Activated naive CD4-positive, alpha-beta T cell (primary cell): ENCODE measurements at places on chromosomes 3 and 15.
A peak's percentile ranks its signal among the peaks of the same experiment; 100 is the strongest.

- DNase-seq, result no peak
Observed at GRCh38 chr3:151356794-151357462, 27.6 kb upstream of the P2RY13 start.

GRCh38 chr3:133531981-133532380 is 41.5 kb upstream of the CDV3 start:
- no peak for DNase-seq

DNA sequence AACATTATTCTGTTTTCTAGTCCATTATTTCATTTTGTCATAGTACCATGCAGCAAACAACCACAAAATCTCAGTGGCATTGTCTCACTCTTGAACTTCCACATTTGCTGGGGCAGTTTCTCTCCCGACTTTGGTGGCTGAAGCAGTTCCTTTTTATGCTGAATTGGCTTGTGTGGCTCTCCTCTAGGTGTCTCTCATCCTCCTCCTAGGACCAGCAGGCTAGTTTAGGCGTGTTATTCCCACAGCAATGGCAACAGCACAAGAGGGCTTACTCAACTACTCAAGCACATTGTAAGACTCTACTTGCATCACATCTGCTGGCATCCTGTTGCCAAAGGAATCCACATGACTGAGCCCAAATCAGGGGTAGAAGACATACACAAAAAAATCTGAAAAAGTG is 201.8 kb upstream of the KCNH8 start:
- DNase-seq, result no peak

GRCh38 chr3:160820022-160820421 is 64.0 kb downstream of the PPM1L start:
- DNase-seq, result no peak

DNA sequence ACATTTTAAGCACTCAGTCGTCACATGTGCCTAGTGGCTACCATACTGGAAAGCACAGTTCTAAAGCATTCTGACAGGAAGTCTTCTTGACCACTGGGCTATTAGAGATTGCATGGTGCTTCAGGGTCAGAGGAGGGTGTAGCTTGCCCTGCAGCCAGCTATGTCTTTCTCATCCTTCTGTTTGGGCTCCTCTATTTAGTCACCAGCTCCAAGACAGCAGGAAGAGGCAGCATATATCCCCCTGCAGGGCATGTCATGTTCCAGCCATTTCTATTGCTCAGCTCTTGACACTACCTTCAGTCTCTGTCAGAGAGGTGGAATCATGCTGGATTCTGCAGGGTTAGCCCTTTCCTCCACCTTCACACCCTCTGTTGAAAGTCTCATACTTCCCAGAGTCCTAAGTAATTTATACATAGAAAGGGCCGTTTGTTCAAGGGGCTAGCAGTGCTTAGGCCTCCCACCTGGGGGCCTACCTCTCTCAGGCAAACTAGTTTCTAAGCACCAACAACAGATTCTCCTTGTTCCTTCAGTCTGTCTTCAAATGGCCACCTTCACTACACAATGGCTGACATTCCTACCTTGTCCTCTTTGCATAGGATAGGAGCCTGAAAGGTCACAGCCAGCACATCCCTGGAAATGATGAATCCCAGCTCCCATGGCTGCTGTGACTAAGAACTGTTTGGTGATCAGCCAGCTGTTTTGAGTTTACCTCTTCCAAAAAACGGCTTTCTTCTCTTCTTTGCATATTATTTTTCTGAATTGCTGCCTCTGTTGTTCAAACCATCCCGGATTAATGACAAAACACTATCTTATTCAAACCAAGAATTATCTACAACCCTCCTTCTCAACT is 115.7 kb upstream of the BFSP2 start:
- DNase-seq, result no peak

DNA sequence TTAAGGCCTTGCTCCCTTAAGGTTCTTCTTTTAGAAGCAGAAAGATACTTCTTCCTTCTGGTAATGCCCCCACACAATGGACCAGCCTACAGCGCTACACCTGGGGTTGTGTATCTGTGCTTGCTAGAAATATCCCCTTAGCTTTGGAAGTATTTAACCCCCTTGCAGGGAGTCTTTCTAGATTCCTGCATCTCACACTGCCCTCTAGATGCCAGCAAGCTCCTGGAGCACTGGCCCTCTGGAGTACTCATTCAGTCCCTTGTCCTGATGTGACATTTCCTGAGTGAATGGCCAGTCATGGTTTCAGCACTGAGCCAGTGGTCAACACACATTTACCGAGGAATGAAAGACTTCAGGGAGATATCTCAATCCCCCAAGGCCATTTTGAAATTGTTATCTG is 30.4 kb upstream of the RBP2 start:
- DNase-seq, result no peak

DNA sequence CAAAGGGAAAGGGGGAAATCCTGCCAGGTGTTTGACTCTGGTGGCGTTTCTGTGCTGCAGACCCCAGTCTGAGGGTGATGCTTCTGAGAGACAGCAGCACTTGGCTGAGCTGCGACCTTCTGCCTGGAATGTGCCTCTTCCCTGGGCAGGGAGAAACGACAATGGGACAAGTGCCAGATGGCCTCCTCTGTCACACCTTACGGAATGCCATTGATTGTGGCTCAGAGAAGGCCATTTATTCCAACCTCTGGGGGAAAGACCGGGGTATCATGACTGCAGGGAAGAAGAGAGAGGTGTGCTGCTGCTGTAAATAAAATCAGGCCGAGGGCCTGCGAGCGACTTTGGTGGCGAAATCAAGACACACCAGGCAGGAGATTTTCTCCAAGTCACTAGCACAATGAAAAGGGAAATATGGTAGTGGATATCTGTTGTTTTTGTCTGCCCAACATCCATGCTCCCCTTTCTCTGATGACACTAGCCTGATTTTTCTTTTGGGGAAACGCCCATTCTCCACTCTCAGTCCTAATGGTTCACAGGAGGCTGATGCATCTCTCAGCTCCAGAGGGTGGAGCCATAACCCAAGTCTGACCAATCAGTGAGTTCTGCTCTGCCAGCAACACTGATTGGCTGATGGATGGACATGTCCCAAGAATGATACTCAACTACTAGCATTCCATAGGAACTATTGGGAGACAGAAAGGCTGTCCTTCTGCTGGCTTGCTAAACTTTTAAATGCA is 336.1 kb downstream of the FOXP1 start:
- DNase-seq, result no peak

DNA sequence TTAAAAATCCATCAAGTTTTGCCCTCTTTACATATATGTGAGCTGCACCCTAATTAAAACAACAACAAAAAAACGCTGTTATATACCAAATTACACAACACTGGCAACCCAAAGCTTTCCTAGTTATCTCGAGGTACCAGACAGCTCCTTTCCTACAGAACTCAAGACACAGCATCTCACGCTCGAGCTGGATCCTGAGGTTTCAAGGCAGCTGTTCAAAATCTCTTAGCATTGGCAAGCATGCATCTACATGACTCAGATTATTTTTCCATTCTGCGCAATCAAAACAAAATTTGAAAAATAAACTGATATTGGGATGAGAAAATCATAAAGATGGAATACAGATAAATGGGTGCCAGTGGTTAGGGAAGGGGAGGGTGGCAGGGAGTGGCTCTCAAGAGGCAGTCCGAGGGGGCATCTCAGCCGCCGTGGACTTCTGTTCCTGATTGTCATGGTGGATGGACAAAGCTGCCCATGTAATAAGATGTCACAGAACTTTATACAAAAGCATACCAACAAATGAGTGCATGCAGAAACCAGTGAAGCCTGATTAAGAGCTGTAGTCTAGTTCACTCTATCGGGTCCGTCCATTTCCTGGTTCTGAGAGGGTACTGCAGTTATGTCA is 91.5 kb downstream of the ADAMTS17 start:
- no peak for DNase-seq

DNA sequence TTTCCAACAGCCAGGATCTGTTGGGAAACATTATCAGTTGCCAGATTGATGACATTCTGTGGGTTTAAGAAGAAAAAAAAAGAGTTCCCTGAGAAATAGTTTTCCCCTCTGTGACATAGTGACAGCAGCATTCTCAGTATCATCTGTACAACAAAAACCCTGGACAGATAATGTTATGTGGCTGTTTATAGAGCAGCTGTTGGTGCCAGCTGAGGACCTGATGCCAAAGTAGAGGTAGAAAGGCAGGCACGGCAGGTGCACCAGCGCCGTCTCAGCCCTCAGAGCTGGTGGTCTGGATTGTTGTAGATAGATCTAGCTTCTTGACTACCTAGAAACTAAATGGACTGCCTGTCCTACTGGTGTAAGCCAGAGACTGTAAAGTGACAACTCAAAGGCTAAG is 56.2 kb upstream of the FILIP1L start:
- no peak for DNase-seq

GRCh38 chr15:99696096-99696495 is 37.1 kb downstream of the LYSMD4 start:
- DNase-seq, result no peak

- peak; percentile 34 for DNase-seq
Observed at GRCh38 chr15:59976480-59977271, 27.4 kb upstream of the FOXB1 start.

- DNase-seq, result no peak
Observed at GRCh38 chr15:94026458-94027304, 204.7 kb upstream of the MCTP2 start.
